ENCODE measurements at places on chromosomes 6 and 20.
A peak's percentile ranks its signal among the peaks of the same experiment; 100 is the strongest.

- no peak for DNase-seq
These were observed 13.1 kb upstream of the BCAS1 start for GRCh38 chr20:54083459-54083858.

GRCh38 chr20:7772371-7772770, 167.9 kb downstream of the HAO1 start:
- no peak for DNase-seq

GRCh38 chr6:155883334-155883731, 427.7 kb upstream of the NOX3 start:
- DNase-seq, result no peak

GRCh38 chr6:9936551-9936950, 478.3 kb downstream of the TFAP2A start:
- DNase-seq, result no peak

DNA sequence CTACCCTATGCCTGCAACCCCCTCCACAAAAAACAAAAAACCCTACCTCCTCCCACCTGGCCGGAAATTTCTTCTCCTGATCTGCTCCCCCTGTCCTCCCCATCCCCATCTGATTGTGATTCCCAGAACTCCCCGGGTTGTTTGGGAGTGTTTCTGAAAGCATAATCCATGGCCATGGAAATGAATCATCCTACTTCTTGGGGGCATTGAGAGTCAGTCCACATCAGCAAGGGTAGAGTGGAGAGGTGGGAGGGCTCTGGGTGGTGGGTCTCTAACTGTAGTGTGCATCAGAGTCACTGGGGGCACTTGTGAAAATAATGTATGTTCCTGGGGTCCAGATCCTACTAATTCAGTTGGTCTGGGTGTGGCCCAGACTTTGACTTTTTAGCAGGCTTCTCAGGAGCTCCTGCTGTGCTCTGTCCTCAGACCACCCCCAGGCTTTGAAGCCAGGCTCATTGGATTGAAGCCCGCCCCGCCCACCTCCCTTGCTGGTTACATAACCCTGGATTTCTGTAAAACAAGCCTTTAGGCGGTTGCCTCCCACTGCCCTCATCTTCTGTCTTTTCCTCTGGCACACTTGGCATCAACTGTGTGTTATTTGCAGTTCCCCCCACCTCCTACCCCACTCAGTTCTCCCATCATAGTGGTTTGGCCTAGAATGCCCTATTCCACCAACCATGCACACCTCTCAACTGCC, 10.5 kb downstream of the PIGT start:
- no peak for DNase-seq

- no peak for DNase-seq
These were observed 133.0 kb downstream of the CLIC5 start for GRCh38 chr6:45882671-45883070.

GRCh38 chr20:9576695-9577094, 62.3 kb downstream of the LAMP5 start:
- no peak for DNase-seq

DNA sequence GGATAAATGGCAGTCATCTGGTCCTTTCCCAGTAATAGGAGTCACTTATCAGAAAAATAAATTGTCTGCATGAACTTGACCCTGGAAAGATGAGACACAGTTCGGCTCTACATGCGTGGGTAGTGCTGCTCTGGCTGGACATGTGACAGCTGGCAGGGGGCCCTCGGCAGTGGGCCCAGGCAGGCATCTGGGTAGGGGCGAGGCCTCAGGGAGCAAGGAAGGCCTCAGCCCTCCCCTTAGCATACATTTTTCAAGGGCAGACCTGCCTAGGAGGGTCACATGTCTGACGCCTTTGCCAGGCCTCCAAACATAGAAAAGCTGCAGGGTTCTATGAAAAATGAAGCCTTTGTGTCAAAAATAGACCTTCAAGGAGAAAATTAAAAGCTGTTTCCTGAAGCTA, 12.8 kb upstream of the ILRUN start:
- no peak for DNase-seq

- DNase-seq, result no peak
These were observed 1204.0 kb upstream of the ADGRB3 start for GRCh38 chr6:67431076-67431475.

DNA sequence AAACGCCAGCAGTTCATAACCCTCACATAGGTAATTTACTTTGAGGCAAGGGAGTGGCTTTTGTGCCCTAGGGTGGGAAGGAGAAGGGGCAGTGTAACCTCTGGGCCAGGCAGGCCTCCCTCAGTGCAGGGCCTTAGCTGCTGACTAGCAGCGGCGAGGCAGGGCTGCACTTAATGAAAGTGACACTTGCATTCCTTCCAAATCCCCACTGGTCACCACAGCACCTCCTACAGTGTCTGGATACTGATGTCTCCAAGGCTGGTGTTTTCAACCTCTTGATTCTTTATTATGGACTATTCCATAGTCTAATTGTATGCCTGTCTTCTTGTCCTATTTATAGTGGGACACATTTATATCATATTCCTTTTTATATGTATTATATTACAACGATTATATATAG, 152.7 kb downstream of the LY86 start:
- no peak for DNase-seq

DNA sequence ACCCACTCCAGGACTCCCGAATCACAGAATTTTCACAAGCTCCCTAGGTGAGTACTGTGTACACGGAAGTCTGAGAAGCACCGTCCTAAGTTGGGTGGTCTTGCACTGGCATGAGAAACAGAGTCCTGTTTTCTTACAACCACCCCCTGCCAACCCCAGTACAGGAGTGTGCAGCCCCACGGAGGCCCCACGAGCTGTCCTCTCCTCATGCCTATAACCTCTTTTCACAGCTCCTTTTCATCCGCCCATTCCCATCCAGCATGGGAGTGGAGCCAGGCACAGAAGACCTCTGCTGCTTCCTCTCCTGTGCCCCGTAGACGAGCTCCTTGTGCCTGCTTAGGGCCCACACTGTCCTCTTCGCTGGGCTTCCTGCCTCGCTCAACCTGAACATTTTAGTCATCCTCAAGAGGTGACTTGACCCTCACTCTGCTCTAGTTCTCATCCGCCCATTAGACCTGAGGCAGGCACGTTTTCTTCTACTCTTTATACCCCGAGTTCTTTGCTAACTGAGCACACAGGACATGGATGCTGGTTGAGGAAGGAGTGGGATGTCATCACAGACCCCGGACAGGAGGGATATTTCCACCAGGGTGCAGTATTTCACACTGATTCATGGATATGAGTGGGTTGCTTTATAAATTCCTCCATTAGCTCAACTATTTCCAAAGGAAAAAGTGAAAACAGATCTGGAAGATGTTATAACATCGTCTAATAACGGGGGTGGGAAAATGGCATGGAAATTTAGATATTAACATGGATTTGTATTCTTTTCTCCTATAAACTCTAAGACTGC, 160.5 kb downstream of the TTLL2 start:
- no peak for DNase-seq

DNA sequence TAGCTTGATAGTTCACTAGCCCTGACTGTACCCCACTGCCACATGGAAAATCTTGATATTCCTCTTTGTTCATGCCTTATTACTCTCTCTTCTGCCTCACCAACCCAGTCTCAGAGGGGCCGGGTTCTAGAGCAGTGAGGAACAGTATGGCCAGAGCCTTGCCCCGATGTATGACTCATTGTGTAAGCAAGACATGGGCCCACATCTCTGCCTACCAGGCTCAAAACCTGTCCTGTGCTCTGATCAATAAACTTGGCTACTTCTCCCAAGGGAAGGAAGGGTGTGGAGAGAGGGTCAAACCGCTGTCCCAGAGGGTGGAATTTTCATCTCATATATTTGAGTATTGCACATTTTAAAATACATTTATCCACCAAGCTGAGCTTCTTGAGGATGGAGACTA, 91.7 kb downstream of the DNAH8 start:
- DNase-seq, result no peak

DNA sequence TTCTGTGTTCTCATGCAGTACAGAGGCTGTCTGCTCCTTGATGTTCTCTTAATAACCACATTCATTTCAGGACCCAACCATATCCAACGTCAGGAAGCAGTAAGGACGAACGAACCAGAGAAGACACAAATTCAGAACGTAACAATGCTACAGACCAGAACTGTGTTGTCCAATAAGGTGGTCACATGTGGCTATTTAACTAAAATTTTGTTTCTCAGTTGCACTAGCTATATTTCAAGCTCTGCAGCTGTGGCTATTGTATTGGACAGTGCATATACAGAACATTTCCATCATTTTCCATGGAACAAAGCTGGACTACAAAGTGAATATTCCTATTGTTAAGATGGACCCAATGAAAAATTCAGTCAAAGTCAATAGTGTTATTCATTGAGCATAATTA, 27.0 kb downstream of the MAP7 start:
- DNase-seq, result no peak

DNA sequence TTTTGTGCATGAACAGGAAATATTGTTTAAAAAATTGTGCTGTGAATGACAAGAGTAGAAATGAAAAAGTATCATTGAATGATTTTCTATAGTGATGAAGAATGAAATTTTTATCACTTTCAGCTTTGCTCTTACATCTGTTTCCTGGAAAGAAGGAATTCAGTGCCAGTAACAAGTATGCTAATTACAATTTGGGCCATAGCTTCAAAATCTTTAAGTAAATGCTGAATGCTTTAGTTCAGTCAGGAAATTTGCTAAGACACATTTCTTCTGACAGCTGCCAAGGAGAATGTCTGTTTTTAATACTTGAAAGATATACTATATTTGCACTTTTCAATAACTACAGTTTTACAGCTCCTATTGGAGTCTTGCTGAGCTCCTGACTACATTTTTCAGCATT, 203.7 kb upstream of the RSPO3 start:
- DNase-seq, result no peak

- DNase-seq, result peak; percentile 49
These were observed 15.8 kb upstream of the RNF182 start for GRCh38 chr6:13908955-13909381.

DNA sequence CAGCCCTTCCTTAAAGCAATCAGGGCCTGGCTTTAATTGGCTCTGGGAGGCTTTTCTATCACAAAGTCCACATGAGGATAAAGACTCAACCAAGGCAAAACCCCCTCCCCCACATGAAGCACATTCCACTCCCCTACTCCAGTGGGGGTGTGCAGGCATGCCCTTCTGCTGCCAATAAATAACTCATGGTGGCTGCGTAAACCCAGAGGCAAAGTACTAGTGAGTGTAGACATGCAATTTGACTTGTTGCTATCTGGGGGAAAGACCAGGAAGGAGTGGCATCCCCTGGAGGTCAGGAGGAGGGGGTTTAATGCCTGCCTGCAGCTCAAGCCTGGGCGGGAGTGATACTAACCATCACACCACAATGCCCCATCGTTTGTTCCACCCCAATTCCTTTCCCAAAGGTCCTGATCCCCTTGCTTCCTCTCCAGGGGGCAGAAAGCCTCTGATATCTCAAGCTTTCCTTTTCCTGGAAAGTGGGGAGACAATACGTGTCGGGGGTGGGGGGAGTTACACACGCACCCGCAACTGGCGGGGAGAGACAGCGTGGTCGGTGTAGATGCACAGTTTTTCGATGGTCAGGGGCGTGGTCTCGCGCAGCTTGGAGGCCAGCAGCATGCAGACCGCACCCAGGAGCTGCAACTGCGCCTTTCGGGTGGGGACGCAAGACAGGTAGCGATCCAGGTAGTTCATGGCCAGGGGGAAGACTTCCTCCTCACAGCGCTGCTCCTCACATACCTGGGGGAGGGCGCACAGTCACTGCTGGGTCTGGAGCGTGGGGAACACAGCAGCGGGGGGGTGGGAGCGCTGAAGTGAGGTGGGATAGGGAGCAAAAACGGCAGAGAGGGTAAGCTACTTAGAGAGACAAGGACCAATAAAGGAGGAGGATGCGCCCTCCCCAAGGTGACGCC, 1.5 kb downstream of the CCND3 start:
- no peak for DNase-seq

- no peak for DNase-seq
These were observed 1155.8 kb downstream of the GRIK2 start for GRCh38 chr6:102549221-102549874.

DNA sequence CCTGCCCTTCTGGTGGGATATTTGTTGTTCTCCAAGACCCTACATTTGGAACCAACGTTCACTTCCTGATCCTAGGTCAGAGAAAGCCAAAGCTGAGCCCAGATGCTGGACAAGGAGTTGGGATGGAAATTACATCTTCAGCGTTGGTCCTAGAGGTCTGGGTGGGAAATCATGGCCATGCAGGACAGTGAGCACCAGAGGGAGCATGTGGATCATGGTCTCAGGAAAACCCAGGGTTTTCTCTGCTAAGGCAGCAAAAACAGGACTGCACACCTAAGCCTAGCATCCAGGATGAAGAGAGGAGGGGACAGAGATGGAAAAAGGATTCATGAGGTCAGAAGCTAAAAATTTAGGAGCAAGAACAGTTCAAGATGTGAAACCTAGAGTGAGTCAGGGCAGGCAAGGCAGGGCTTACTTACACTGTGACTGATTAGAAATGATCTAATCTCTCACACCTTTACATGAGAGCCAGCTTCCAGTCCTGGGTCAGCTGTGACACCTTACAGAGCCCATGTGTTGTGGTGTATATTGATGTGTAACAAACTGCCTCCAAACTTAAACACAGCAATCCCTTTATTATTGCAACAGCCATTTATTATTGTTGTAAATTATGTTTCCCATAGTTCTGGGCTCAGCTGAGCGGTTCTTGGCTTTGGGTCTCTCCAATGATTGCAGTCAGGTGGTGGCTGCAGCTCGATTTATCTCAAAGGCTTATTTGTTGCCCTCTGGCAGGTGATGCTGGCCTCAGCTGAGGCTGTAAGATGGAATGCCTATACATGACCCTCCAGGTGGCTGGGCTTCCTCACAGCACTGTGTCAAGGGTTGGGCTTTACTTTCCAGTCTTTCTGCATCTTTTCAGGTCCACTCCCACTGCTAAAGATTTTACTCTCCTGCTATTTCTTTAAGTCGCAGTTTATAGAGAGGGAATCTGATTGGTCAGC, 6.5 kb downstream of the C20orf202 start:
- no peak for DNase-seq

DNA sequence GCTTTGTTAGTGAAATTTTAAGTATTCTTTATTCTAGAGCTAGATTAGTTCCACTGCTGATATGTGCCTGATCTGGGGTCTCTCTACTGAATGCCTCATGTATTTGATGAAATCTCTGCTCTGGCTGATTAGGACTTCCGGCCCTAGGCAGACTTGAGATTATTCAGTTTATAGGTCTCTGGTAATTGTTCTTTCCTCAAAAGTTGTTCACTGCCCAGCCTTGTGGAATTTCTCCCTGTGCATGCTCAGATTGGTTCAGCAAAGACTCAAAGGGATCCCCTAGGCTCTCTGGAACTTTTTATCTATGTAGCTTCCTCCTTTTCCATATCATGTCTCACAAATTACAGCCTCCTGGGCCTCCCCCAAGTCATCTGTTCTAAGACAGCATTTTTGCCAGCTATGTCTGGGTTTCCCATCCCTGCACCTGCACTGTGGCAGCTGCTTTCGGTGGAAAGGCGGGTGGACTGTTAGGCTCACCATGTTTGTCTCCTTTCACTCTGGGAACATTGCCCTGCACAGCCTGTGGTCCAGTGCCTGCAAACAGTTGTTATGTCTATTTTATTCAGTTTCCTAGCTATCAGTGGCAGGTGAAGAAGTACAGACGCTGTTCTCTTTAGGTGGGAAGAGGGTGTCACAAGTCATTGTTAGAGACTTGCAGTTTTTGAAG, 73.7 kb downstream of the RPP40 start:
- no peak for DNase-seq
